Foreskin melanocyte (primary cell): ENCODE measurements at places on chromosomes 5 and 9.
A peak's percentile ranks its signal among the peaks of the same experiment; 100 is the strongest.

DNA sequence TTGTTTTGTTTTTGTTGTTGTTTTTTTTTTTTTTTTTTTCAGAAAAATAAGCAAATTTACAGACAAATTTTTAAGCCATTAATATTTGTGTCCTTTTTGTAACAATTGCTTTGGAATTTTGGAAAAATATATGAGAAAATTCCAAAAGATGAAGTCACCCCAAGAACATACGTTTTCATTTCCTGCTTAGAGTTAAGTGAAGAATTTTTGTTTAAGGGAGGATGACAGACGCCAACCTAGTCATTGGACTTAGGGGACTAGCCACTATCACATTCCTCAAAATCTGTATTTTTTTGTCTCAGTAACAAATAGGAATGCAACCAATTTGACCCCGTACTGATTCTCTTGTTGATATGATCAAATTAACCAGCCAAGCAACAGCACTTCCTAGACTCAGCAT is 433.9 kb upstream of the SLC30A5 start:
- DNase-seq: no peak

- no peak for DNase-seq
These were observed 57.5 kb upstream of the ICE1 start for GRCh38 chr5:5364932-5365331.

- no peak for DNase-seq
These were observed 95.6 kb downstream of the PALM2AKAP2 start for GRCh38 chr9:109875495-109876129.

DNA sequence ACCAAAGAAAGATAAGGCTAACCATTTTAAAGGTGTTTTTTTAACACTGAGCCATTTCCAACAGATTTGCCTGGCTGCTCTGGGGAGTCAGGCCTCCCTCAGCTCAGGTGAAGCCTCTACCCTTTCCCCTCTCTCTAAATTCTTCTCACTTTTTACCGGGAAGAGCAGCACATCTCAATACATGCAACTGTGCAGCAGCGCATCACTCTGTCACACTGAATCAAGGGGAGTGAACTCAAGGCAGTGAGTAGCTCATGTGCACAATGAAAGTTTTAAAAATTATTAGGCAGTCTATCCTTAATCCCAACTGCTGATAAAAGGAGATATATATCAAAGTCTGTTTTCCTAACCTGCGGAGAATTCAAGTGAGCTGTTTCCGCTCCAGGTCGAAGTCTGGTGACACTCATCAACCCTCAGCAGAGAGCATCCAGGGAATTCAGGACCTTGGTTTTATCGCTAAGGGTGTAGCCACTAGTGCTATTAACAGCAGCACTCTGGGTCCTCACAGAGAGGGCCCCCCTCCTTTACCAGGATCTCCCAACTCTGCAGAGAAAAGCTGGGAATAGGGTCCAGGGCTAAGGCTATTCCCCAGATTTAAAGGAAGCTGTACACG is 1.0 kb downstream of the CEMIP2 start:
- DNase-seq: no peak

DNA sequence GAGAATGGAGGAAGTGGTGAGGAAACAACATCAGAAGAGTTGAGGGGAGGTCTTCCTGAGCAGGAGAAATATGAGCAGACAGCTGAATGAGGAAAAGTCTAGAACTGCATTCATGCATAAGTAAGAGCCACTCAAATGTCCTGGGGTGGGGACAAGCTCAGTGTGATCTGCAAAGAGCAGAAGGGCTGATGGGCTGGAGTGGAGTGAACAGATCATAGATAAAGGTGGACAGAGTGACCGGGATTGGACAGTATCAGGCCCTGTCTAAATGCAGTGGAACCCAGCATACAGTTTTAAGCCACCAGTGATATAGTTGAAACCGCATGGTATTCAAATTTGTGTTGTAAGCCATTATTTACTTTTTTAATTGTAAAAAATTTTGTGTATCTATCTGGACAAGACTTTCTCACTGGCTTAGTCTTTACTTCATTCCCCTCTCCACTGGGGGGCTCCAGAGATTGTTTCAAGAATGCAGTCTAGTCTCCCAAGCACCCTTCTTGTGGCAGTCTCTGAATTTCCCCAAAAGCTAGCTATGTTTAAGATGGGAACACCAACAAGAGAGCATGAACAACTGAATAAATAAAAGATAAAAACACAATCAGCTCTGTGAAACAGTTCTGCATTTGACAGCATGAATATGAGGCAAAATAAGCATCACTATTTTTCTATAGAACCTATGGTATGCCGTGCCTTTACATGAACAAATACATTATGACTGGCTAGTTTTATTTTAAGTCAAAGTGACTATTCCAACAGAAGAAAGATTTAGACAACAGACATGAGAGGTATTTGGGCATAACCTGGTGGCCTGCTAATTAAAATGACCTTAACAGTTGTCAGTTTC is 10.7 kb upstream of the STK32A start:
- peak; percentile 52 for DNase-seq

- DNase-seq: no peak
These were observed 21.0 kb upstream of the RALGDS start for GRCh38 chr9:133141833-133142595.

DNA sequence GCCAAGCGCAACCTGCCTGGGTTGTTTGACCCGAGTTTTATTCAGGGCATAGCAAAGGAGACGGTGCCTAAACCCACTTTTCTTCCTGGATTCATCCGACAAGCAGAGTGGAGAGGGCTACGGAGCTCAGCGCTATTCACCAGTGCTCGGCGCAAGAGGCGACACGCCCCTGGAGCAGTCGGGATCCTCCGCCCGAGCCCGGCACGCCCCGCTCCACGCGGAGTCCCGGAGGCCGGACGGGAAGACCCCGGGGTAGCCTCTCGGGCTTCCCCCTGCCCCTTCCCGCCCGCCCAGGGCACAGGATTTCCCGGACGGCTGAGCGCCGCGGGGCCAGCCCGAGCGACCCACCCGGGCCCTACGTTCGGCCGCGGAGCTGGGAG is 427 bp downstream of the SERINC5 start:
- DNase-seq: no peak

GRCh38 chr5:126777975-126778674 is 1.2 kb downstream of the LMNB1 start:
- peak; percentile 94 for DNase-seq

DNA sequence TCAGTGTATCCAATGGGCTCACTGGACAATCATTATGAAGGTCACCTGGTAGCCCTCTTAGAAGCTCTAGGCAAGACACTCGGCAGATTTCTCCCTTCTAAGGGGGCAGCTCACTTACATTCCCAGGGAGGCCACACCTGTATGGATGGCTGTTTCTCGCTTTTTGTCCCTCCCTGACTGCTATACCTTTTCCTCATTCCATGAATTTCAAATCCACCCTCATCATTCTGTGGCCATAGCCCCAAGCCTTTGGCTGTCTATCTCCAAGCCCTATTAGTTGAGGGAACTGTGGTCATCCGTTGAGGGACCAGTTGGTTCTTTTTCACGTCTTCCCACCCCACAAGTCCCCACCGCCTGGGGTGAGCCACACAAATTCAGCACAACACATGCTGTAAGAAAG is 85.0 kb upstream of the RARS1 start:
- no peak for DNase-seq

DNA sequence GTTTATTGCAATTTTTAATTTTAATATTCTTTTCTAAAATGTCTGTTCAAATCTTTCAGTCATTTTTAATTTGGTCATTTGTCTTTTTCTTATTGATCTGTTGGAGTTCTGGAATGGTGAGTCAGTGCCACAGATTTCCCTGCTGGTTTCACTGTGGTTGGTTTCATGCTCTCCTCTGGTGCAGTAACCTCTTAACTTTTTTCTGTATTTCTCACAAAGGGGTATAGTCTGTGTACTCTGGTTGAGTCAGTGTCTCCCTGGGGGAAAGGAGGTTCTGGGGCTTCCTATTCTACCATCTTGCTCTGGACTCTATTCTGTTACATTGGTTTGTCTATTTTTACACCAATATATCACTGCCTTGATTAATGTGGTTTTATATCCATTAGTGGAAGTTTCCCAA is 178.8 kb downstream of the CSNK1G3 start:
- peak; percentile 21 for DNase-seq

DNA sequence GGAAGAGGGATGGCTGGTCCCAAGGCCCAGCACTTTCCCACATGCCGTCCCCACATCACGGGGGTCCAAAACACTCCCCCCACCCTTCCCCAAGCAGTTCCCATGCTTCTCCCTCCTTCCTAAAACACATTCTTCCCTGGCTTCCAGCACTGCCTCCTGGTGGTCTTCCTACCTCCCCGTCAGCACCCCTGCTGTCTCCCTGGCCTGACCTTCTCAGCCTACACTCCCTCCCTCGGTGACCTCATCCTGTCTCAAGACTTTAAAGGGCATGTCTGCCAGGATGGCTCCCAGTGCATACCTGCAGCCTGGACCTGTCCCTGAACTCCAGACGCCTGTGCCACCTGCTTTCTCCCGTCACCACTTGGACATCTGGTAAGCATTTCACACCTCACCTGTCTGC is 4.3 kb upstream of the NCS1 start:
- no peak for DNase-seq

- DNase-seq: no peak
These were observed 67.2 kb upstream of the TSLP start for GRCh38 chr5:111004291-111004690.

GRCh38 chr9:76686756-76687155 is 77.5 kb upstream of the PCA3 start:
- no peak for DNase-seq

GRCh38 chr5:154523709-154524108 is 45.7 kb upstream of the HAND1 start:
- DNase-seq: no peak

DNA sequence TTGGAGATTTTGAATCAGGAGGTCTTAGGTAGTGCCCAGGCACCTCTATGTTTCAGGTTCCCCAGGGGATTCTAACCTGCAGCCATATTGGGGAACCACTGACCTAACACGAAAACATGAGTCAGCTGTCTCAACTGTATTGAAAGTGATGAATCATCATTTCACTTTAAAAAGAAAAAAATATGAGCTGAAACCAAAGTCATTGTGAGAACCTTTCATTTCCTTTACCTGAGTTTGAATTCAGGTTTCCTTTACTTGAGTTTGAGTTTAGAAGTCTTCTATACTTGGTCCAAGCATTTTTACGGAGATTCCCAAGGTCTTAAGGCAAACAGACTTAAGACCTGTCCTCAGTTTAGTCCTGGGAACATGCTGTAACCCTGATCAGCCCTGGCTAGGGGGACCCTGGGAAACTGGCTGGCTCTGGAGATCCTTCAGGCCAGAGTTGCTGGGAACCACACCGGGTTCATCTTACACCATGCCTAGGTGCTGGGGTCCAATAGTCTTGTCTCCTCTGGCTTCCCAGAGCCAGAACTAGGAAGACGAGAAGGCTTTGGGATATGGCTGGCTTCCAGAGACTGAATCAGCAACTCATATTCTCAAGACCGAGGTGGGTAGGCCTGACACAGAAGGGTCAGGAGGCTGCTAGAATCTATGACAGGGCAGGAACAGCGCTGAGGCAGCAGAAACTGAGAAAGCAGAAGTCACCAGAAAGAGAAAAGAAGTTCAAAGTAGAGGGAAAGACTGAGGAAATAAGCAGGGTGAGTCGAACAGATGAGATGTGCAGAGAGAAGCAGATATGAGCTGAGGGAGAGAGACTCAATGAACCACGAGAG is 16.4 kb upstream of the PDCD1LG2 start:
- no peak for DNase-seq

GRCh38 chr5:126754609-126755008 is 22.3 kb upstream of the LMNB1 start:
- DNase-seq: no peak

- no peak for DNase-seq
These were observed 19.2 kb downstream of the MARCHF3 start for GRCh38 chr5:127011153-127011552.

GRCh38 chr9:6880626-6881025 is 122.9 kb downstream of the KDM4C start:
- DNase-seq: no peak

- DNase-seq: no peak
These were observed 6.7 kb upstream of the ALDOB start for GRCh38 chr9:101442318-101442717.

DNA sequence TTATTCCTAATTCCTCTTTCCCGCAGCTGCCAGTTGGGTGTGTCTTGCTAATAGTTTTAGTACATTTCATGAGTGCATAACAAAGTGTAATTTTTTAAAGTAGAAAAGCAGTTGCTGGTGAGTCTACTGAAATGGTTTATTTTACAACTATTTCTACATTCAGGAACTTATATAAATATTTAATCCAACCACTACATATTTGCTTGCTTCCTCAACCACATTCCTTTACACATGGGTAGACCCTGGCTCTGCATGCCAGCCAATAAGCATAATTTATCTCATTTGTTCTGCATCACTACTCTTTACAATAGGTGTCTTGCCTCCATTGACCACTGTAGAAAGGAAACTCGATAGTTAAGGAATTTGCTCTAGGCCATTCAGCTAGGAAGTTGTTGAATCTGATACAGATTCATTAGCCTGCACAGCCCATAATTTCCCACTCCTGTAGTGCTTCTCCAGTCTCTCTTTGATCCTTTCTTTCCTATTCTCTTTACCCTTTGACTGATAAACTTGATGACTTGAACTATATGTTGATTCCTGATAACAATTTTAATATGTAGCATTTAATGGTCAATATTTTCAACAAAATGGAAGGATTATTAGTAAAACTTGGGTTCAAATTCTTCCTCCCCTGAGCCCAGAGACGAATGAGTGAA is 342.5 kb upstream of the ACTBL2 start:
- peak; percentile 32 for DNase-seq

DNA sequence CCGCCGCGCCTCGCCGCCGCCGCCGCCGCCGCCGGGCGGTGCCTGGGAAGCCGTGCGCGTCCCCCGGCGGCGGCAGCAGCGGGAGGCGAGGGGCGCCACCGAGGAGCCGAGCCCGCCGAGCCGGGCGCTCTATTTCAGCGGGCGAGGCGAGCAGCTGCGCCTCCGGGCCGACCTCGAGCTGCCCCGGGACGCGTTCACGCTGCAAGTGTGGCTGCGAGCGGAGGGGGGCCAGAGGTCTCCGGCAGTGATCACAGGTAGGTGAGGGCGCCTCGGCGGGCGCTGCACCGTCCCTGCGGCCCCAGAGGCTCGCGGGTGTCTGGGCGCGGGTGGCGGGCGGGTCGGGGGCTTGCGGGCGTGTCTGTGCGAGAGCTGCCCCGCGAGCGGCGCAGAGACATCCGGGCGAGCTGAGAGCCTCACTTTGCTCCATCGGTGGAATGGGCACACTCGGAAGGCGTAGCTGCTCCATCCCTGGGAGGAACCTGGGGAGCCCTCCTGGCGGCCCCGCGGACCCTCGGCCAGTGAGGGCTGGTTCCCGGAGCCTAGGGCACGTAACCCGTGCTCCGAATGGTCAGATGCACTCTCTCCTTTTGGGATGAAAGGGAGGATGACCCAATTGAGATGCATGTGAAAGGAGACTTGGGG is 864 bp downstream of the PAPPA start:
- DNase-seq: no peak

GRCh38 chr9:98108531-98109031 is 10.4 kb downstream of the TRIM14 start:
- no peak for DNase-seq

GRCh38 chr5:148906968-148907367 is 80.6 kb downstream of the ADRB2 start:
- no peak for DNase-seq

DNA sequence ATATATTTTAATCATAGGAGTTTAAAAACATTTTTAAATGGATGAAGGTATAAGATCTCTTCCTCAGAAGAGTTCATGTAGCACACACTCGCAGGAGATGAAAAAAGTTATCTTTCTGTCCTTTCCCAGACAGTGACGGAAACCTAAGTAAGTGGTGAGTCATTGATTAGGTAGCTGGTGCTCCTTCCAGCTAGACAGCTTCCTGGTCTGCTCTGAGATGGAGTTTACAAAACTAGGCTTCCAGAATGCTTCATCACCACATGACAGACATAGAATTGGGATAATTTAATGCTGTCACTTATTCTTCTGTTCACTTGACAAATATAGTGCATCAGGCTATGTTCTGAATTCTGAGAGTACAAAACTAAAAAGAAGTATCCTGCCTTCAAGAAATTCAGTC is 2393.0 kb upstream of the C9orf72 start:
- no peak for DNase-seq
